ENCODE measurements at places on chromosomes 1 and 21.

GRCh38 chr1:29991025-29991424 lies 732.4 kb downstream of the MATN1 start:
- DNase-seq, result no peak

DNA sequence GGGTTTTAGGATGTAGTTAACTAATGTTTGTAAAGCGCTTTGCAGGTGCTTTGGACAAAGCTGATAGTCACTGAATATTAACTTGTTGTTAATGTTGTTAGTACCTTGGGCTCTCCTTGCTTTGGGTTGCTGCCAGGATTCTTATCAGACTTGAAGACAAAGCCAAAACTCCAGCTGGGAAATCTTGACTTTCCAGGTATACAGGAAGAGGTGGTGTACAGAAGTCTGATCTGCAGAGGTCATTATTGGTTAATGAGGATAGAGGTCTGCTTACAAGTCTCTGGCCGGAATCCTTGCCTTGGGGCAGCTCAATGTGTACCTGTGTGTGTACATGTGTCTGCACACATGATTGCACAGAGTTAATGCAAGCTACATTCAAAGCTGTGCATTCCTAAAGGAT lies 96.0 kb upstream of the POU3F1 start:
- no peak for DNase-seq

GRCh38 chr1:100775483-100775882 lies 55.9 kb downstream of the VCAM1 start:
- DNase-seq, result no peak

DNA sequence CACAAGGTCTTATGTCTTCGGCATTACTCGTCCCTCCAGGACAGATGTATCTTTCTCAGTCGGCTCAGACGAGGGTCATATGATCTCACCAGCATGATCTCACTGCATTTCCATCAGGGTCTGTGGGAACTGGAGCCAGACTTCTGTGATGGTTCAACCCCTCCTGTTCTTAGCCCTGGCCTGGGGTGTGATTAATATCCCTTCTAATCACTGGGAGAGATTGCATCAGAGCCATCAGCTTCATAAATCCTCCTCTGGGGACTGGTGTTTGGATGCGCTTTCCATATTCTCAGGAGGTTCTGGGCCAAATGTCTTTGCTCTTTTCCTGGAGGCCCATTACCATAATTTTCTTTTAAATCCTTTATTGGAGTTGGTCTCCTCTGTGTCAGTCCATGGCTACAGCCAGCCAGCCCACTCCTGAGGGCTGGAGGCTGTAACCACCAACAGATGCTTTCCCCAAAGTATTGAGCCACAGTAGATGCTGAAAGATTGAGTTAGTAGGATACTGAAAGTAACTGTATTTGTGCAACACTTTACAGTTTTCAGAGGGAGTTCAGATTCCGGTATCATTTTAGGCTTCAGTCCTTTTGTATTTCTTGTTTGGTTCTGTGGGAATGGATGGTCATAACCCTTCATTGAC lies 20.0 kb downstream of the CACNA1E start:
- DNase-seq, result no peak

DNA sequence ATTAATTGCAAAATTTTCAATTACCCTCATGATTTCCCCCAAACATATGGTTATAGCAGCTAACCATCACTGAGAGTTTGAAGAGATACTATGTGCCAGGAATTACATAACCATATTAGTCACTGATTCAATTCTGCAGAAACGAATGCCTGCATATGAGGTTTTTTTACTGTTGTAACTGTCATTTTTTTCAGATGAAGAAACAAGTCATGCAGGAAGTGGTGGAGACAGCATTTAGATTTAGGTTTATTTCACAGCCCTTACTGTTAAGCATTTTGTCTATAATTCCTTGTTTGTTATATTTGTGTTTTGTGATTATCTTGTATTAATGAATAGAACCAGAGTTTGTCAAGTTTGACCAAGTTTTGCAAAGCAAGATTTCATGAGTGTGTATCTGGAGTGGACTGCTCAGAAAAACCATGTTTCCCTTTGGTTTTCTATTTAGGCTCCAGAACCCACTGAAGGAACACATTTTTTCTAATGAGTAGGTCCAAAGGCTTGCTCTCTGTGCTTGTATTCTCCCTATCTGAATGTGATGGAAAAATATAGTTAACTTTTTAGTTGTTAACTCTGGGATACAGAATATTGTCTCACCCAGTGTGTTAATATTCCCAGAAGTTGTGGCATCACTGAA lies 308.5 kb upstream of the ADAMTS5 start:
- DNase-seq, result no peak

- no peak for DNase-seq
Observed at GRCh38 chr1:41812051-41812450, 106.7 kb downstream of the HIVEP3 start.

GRCh38 chr1:183787704-183788103 lies 17.2 kb upstream of the RGL1 start:
- no peak for DNase-seq

- DNase-seq, result no peak
Observed at GRCh38 chr1:64469116-64469976, 583 bp upstream of the CACHD1 start.
